ENCODE measurements at places on chromosomes 6 and 20.

DNA sequence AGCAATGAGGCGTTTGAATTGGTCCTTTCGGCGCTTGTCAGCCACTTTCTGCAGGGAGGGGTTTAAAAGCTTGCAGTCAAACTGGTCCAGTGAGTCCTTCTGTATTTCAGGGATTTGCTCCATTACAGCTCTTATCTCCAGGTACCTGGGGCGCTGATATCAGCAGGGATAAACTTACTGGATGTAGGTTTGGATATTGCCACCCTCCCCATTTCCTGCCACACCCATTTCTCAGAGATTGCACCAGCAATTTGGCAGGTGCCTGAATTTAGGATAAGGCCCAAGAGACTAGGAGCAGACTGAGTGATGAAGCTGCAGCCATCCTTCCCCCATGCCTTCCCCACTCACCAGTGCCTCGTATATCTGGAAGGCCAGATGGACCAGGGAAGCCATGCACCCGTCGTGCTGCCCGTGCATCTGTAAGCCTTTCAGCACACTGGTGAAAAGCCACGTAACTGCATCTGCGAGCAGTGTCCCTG, 7.6 kb downstream of the POLR1C start:
- no peak for DNase-seq

DNA sequence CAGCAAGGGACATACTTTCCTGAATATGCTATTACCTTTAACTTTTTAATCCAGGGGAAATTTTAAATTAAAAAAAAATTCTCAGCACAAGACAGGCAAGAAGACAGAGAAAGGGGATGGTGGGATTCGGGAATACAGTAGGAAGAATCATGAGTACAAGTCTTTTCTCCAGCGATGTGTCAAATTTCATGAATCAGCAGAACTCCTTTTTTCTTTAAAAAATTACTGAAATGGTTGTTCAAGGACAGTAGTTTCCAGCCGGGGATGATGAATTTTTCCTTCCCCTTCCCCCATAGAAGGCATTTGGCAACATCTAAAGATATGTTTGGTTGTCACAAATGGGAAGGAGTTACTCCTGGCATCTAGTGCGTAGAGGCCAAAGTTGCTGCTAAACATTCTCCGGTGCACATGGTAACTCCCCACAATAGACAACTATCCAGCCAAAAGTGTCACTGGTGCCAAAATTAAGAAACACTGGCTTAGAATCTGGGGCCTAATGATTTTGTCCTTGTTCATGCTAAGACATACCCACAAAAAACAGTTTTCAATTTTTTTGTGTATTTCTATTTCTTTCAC, 450.2 kb downstream of the CBLN4 start:
- DNase-seq: no peak

DNA sequence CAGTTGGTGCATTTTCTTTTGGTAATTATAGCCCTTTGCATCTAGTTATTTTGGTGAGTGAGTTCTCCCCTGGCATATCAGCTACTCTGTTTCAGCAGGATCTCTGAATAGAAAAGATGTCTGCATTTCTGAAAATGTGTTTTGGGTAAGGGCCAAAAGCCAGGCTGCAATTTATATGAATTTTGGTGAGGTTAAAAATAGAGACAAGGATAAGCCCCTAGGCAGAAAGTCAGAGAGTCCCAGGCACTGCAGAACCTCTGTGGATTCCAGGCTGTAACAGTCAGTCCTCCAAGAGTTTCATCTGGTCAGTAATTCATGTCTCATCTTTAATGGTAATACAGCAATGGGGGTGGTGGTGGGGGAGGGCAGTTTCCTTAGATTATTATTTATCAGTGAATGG, 53.0 kb downstream of the HDGFL1 start:
- DNase-seq: no peak

DNA sequence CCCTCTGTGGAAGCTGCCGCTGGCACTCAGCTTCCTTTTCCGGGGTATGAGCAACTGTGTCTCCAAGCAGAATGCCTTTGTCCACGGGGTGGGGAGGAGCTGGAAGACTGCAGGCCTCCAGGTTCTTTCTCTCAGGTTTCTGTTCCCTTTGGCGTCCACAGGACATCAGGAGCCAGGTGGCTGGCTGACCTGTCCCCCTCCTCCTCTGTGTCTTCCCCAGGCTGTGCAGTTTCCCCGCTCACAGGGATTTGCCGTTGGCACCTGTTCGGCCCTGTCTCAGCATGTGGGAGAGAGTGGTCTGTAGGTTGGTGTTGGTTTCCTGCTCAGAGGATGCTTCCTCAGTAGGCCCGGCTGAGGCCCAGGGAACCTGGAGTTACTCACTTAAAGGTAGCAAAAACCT, 43.5 kb downstream of the CDS2 start:
- no peak for DNase-seq

DNA sequence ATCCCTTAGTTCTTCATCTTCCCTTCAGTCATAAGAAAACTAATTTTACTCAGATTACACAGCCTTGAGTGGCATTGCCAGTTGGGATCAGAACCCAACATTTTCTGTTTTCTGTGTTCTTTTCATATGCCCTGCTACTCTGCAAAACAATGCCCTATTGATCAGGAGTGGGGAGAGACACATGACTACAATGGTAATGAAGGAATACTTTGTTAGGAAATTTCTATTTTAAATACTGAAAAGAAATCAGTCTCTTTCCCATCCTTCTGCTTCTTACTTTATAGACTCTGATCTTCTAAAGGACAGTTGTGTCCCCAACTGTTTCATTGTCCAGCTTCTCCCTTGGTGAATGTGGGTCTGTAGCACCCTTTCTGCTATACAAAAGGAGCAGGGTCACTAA, 5.5 kb upstream of the PKIB start:
- no peak for DNase-seq

DNA sequence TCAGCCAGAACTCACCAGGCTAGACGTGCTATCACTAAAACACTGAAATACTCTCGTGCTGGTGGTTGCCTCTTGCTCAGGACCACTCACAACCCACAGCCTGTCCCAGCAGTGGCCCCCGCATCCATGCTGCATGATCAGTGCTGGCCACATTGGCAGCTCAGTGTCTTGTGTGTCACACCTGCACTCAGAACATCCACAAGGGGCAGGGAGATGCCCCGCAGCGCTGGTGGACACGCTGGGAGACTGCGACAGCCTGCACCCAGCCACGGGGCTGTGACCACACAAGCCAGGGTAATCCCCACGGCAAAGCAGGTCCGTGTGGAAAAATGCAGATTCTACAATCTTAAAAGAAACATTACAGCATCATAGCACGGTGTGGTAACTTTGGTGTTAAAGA, 23.9 kb upstream of the APMAP start:
- no peak for DNase-seq

DNA sequence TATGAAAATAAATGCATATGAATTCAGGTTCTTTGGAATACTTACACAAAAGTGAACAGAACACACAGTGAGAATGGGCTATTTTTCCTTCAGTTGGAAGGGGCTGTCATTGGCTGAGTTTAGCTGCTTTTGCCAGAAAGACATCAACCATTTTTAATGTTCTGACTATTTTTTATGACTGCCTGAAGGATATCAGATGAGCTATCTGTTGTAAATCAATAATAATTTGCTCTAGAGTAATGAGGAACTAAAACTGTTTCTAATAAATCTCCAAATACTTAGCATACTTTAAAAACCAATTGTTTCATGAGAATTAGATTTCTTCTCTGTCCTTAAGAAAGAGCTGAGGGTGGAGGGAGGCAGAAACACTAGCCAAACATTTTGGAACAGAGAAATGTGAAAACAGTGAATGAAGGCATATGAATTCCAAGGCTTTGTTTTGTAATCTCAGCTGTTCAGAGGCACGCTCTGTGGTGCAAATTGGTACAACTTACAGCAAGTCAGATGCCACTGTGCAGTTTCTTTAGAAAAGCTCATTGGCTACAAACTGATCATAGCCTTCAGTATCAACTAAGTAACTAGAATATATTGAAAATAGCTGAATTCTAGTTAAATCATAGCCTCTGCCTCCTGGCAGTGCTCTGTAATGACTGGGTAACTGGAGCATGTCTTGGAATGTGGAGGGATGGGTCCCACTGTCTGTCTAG, 228.9 kb upstream of the JAG1 start:
- no peak for DNase-seq

- no peak for DNase-seq
Observed at GRCh38 chr6:4777394-4777935, 1.3 kb downstream of the CDYL start.

DNA sequence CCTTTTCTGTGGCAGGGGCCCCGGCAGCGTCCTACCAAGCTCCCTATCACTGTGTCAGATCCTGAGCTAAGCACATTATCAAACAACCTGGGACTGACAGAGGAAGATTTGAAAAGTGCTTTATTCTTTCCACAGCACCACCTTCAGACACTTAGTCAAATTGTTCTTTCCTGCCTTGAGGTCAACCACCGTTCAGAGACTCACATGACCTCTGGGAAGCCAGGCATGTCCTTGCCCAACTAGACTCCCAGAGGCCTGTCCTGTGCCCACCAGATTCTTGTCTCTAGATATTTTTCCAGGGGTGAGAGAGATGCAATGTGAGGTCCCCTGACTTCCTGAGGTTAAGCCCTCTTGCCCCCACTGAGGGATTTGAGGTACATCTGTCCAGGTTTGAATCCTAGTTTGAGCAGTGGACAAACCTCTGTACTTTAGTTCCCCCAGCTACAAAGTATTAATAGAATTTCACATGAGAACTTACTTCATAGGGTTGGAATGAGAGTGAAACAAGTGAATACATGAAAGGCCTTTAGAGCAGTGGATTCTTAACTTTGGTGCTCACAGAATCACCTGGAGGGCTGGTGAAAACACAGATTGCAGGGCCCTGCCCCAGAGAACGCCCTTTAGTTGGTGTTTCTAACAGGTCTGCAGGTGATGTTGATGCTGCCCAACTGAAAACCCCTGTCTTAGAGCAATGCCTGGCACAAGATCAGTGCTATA, 179.8 kb downstream of the CLIC5 start:
- DNase-seq: no peak

- DNase-seq: no peak
Observed at GRCh38 chr6:109260126-109260525, 122.1 kb downstream of the CD164 start.

- no peak for DNase-seq
Observed at GRCh38 chr6:53730767-53731166, 64.0 kb upstream of the LRRC1 start.

- DNase-seq: no peak
Observed at GRCh38 chr6:14134211-14134910, 16.8 kb downstream of the CD83 start.

DNA sequence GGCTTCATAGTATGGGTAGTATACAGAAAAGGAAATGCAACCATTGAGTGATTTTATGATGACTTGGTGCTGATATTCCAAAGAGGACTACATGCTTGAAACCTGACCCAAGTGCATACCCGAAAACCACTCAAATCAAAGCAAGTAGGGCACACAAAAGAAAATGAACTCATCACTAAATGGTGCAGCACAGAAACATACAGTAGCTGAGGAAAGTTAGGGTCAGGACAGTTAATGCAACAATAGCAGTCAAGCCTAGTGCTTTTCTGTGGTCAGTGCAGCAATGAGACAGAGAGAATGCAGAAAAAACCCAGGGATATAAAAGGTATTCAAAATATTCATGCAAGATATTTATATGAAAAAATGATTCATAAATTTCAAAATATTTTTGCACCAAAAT, 711.1 kb downstream of the EPHA7 start:
- no peak for DNase-seq

- no peak for DNase-seq
Observed at GRCh38 chr20:53922901-53923314, 147.5 kb downstream of the BCAS1 start.

DNA sequence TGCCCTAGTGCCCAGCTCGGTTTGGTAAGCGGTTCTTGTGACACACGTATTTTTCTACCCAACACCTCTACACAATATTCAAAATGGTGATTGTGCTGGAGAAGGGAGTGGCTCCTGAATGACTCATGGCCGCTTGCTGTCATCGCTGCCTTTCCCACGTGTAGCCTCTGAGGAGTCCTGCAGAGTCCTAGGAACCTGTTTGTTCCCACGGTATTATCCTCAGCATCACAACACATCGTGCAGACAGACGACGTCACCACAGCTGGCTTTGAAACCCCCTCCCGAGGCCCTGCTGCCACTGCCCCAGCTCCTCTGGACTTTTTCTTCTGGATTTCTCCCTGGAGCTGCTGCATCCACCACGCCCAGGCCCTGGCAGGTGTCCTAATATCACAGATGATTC, 353.5 kb downstream of the SMOC2 start:
- no peak for DNase-seq

GRCh38 chr6:74741646-74742045, 464.2 kb downstream of the COL12A1 start:
- DNase-seq: no peak

GRCh38 chr6:122653094-122653493, 42.9 kb downstream of the PKIB start:
- no peak for DNase-seq

DNA sequence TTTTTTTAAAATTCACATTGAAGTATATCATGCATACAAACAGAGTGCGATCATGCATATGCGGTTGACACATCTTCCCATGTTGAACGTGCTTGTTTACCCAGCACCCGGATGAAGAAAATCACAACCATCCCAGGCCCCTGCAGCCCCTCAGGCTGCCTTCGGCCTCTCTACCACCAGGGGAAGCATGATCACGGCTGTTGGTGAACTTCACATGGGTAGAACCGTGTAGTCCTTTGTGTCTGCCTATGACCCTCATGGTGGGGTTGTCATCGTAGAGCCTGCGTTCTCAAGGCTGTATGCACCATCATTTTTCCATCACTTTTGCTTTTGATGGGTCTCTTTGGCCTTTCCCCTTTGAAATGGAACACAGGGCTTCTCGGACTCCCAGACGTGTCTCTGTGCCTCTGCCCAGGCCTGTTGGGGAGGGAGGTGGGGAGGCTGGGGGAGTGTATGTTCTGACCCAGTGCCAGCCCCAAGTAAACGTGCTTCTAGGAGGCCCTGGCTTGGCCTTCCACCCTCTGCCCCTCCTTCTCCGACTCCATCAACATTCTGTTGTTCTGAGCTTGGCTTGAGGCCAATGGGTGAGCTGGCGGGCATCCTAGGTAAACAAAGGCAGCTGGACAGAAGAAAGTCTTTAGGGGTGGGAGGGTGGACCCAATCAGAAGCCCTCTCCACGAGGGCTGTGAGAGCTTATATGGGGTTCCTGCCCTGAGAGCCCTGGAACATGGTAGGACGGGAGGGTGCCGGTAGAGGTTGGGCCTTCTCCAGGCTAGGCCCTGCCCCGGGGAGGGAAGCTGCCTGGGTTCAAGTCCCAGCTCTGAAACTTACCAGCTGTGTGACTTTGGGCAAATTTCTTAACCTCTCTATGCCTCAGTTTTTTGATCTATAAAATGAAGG, 39.7 kb downstream of the TGM2 start:
- DNase-seq: no peak

- no peak for DNase-seq
Observed at GRCh38 chr20:36266189-36266588, 29.9 kb downstream of the AAR2 start.

- no peak for DNase-seq
Observed at GRCh38 chr6:14871221-14871620, 374.6 kb upstream of the JARID2 start.

Measured in amygdala (tissue), 56 donors.